ENCODE measurements at places on chromosomes 12 and 14.

DNA sequence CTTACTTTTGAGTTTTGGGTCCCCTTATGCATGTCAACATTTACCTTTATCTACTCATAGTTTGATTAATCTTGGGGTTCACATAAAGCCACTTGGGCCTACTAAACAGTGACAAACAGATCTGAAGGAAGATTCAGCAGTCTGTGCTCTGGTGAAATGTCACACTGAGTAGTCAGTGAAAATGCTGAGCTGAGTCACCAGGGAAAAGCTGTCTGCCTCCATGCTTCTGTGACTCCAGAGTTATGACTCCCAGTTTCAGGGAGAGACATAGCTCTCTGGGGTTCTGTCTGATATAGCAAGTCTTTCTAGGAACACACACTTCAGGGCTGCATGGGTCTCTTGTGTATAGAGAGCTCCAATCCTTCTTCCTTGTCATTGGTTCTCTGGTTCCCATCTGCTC, 406.3 kb upstream of the FAR2 start:
- DNase-seq: no peak

DNA sequence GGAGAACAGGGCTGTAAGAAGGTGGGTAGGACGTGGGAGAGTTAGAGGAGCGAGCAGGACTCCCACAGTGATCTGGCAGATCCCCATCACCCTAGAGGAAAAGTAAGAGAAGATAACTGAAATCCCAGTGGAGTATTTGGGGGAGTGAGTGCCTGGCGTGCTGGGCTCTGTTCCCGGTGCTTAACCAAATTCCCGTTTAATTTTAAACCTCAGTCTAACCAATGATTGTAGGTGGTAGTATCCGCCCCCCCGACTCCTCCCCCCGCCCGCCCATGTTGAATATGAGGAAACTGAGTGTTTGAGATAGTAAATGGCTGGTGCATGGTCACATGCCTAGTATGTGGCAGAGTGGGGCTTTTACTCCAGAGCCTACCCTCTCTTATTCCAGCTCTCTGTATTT, 1.2 kb downstream of the TARBP2 start:
- DNase-seq: no peak

DNA sequence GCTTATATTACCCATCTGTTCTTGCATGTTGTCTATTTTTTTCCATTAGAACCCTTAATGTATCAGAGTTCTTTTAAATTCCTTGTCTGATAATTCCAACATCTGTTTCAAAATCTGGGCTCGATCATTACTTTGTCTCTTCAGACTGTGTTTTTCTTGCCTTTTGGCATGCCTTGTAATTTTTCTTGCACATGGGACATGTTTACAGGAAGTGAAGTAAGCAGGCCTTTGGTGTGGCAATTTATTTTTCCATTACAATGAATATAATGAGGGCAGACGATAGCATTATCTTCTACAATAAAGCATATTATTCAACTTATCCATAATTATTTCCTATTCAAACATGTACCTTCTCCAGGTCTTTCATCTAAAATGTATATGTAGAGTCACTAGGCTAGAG, 48.3 kb downstream of the STXBP6 start:
- DNase-seq: no peak

GRCh38 chr14:30132196-30132595, 204.5 kb upstream of the PRKD1 start:
- no peak for DNase-seq

- DNase-seq: no peak
Observed at GRCh38 chr12:7054925-7055324, 5.6 kb upstream of the C1S start.

- no peak for DNase-seq
Observed at GRCh38 chr14:68392393-68393141, 400.3 kb downstream of the ZFP36L1 start.

GRCh38 chr12:92530706-92531105, 172.1 kb upstream of the PLEKHG7 start:
- no peak for DNase-seq
